Kidney (tissue), 22 donors: ENCODE measurements at places on chromosomes 7 and 10.

GRCh38 chr10:79377557-79378382 lies 30.5 kb downstream of the PPIF start:
- no peak for DNase-seq

GRCh38 chr7:8015100-8015745 lies 46.6 kb downstream of the GLCCI1 start:
- DNase-seq = no peak

DNA sequence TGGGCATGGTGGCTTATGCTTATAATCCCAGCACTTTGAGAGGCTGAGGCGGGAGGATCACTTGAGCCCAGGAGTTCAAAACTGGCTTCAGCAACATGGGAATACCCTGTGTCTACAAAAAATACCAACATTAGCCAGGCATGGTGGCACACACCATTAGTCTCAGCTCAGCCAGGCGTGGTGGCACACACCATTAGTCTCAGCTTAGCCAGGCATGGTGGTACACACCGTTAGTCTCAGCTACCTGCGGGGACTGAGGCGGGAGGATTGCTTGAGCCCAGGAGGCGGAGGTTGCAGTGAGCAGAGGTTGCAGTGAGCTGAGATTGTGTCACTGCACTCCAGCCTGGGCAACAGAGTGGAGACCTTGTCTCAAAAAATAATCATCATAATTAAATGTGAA lies 9.0 kb downstream of the LRRC27 start:
- peak; percentile 36 for DNase-seq

DNA sequence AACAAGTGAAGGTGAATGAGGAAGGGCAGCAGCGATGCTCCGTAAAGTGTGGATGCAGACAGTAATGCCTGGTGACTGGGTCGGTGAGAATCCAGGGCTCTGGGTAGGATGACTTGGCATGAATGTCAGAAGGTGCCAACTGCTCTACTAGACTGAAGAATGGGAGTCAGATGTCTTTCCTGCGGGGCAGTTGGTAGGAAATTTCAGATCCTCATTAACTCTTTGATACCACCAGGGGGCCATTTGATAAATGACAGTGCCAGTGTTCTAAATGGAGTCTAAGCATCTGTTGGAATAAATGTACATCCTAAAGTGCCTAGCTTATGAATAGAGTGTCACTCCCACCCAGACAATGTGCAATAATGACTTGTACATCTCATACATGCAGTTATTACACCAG lies 462.0 kb downstream of the GRM8 start:
- DNase-seq = no peak

- no peak for DNase-seq
Measured at GRCh38 chr10:82801289-82801688, 926.3 kb downstream of the NRG3 start.

- peak; percentile 81 for DNase-seq
Measured at GRCh38 chr10:101014230-101014884, 14.7 kb downstream of the LZTS2 start.

DNA sequence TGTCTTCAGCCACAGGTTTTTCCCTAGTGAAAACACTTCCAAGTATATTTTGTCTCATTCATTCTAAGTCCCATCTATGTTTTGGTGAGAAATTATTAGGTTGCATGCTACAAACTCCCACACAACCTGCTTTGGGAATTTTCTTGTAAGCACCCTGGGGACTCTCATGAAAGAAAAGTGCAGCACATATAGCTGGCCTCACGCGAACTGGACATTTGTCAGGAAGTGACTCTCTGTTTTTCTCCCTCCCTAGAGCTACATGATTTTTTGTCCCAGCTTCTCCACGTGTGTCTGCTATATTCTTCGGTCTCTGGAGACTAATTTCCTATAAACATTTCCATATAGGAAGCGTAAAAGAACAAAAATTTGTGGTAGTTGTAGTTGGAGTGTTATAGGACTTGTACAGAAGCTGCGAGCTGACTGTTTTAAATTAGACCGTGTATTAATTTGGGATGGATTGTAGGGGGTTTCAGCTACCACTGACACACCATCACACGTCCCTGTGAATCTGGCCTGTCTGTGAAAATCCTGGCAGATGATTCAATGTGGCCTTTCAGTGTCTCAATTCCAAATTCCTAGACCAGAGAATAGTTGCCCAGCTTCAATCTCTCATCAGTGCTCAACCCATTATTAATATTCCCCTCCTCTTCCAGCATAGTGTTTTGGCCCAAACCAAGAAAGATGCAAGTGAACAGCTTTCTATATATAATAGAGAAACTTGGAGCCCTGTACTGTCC lies 40.2 kb downstream of the ARL4A start:
- no peak for DNase-seq

DNA sequence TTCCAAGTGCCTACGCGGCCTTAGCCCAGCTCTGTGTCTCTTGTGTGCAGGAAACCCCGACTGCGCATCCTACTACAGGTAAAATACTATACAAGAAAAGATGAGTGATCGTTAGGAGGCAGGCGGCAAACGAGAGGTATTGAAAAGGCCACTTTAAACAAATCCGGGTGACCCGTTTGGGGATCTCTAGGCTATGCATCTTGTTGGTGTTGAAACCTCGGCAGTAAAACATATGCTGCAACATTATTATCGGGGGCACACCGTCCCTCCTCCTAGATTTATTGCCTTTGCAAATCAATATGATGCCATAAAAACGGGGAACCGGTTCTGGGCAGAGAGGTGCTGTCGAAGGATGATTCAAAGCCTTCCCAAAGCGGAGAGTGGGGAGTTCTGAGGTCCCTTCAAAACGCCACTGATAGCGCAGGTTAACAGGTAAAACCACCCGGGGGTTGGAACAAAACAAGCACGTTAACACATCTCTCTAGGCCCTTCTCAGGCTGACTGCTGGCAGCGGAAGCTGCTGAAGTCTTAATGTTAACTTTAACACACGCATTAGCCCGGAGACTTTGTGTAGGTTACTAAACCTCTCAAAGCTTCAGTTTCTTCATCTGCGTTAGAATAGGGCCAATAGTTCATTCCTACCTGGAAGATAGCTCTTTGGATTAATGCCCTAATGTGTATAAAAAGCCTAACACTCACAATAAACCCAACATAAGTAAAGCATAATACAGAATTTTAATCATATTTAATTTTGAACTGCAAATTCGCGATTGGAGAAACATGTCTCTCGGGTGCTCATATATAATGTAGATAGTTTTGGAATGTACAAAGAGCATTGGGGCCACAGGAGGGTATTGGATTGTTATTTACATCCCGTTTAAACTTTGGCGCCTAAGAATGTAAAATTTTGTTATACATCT lies 2.6 kb upstream of the TBX20 start:
- peak; percentile 42 for DNase-seq
